DMS79 treated with DMSO at 0.1 percent for 48 hours (cell line): ENCODE measurements at places on chromosomes 4 and X.

DNA sequence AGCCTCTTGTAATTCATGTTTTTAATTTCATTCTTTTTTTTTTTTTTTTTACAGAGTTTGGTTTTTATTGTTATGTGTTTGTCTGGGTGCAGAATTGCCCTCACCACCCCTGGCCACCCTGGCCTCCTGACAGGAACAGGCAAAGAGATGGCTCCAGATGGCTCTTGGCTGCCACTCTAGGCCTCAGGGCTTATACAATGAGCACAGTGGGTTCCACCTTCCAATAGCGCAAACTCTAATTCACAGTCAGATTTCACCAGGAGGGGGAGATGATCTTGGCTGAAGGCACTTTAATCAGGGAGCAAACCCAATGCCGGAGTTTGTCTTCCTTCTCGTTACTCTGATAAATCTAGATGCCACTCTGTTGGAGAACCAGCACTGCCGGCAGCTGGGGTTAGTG, 24.8 kb downstream of the CPE start:
- DNase-seq: peak; percentile 24

DNA sequence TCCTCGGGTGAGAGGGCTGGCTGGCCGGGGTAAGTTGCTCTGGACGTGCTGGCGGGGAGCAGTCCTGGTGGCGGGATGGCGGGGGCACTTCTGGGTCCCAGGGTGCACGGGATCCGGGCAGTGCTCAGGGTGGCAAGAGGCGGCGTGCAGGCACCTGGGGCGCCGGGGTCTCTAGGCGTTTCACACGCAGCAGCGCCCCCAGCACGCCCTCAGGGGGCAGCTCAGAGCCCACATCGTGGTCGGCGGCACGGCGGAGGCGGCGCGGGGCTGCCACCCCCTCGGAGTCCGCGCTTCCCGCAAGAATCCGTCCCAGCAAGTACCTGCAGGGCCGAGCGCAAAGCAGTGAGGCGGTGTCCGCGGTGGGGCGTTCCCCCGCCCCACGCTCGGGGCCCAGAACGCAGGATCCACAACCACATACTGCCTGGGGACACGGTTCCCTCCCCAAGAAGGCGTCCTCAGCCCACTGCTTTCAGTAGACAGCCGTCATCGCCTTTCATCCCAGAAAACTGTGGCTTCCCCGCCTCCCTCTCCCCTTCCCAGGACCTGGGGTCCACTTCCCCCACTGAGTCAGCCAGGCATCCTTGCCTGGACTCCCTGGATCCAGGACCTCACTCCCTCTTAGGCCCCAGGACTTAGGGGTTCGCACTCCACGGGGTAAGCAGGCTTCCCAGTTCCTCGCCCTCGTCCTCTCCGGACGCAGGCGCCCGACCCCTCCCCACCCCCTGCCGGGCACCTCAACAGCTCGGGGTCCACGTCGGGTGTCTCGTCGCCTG, 4.1 kb downstream of the PCSK1N start:
- DNase-seq: no peak

- DNase-seq: no peak
Measured at GRCh38 chr4:61772126-61772525, 572.0 kb downstream of the ADGRL3 start.

GRCh38 chrX:45719751-45720501, 519.2 kb upstream of the DIPK2B start:
- no peak for DNase-seq
